ENCODE measurements at places on chromosomes 12 and 14. TPM values are rescaled to one million over a fixed set of nuclear protein-coding genes. Genes with fewer than 3 reads are reported as not detected.

RNASE3 gene
- polyA plus RNA-seq, result not detected

GRCh38 chr12:62922539-62922938 is 12.4 kb downstream of the PPM1H start:
- H3K4me1 ChIP-seq, result peaks cover 3% of the 10 kb centered on the region
- no peak overlapping the region for H3K27ac ChIP-seq
- H3K36me3 ChIP-seq, result no peaks in the 10 kb centered on the region

TAS2R10 gene
- polyA plus RNA-seq, result 0.11 TPM

DNA sequence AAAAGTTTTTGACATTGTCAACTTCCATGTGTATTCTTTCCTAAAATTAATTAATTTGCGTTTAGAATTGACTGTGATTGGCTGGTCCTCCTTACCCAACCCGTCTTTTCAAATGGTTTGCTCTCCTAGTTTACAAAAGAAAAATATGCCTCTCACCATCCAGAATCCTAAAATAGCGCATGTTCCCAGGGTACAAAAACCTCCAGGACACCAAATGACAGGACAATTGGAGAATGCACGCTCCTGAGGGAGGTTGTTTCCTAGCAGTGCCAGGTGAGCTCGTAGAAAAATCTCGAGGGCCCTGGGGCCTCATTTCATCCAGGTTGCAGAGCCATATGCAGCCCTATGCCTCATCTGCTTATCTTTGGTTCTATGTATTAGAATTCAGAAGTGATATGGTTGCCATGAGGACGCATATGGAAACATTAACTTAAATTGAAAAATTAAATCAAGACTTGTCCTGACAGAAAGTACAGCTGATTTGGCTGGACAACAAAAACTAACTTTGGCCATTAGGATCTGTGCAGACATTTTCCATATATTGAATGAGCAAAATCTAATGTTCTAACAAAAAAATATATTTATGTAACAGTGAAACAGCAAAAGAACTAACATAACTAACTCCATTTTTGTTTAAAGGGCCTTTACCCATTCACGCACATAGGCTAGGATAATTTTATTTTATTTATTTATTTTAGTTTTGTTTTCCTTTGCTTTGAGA is 28.2 kb upstream of the EGLN3 start:
- H3K4me1 ChIP-seq, result no peaks in the 10 kb centered on the region
- H3K36me3 ChIP-seq, result no peaks in the 10 kb centered on the region
- DNase-seq, result no peak
- no peak overlapping the region for H3K27ac ChIP-seq
- H3K4me3 ChIP-seq, result no peak overlapping the region

DNA sequence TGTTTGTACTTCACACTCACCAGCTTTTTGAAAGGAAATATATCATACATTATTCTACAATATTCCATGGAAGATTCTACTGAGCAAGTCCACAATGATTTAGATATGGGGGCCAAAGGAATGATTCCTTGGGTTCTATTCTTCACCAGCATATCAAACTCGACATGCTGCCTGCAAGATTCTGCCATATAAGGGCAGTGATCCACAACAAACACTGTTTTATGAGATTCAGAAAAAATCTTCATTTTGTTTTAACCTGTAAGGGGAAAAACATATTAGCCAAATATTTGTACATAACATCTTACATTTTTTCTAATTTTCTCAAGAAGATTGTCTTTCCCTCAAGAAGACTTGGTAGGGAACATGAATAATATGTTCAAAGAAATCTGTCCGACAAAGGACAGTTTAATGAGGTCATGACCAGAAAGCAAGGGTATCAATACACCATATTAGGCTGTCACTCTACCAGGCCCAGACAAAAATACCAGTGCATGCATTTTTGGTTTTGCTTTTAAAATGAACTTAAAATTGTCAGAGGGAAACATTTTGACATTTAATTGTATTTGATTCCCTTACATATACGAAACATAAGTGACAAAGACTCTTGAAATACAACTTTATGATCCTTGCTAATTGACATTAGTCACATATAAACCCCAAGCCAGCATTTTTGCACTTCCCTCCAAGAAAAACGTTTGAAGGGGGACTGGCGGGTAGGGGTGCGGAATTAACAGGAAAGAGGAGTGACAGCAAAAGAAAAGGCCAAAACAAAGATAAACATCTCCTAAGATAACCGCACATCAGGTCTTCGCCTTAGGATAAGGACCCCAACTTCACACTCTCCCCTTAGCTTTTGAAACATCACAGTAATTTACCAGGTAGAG is 980 bp downstream of the INTS13 start:
- peaks cover 2% of the 10 kb centered on the region for H3K36me3 ChIP-seq
- H3K4me3 ChIP-seq, result peak overlapping the region; percentile 91
- DNase-seq, result peak; percentile 34
- peaks cover 43% of the 10 kb centered on the region for H3K4me1 ChIP-seq
- H3K27me3 ChIP-seq, result no peaks in the 10 kb centered on the region

DNA sequence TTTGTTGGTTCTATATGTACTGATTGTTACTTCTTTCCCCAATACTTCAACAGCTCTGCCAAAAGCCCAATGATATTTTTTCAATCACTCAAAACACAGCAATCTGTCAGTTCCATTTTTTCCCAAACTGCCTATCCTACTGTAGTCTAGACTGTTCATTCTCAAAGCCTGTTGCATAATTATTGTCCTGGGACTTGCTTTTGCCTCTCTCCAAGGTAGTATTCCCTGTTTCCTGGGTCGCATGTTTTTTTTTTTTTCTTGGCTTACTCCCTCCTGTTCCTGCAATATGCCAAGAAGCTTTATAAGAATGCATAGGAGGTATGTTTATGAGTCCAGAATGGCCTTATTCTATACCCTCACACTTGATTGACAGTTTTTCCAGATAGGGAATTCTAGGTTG is 19.9 kb upstream of the CCNT1 start:
- H3K27me3 ChIP-seq, result peaks cover 9% of the 10 kb centered on the region
- no peak overlapping the region for H3K27ac ChIP-seq
- no peak for DNase-seq
- H3K4me1 ChIP-seq, result no peaks in the 10 kb centered on the region
- H3K4me3 ChIP-seq, result no peak overlapping the region
- H3K36me3 ChIP-seq, result no peaks in the 10 kb centered on the region

DEPDC4 gene
- polyA plus RNA-seq, result 0.15 TPM

GRCh38 chr12:127287256-127287655 is 979.7 kb upstream of the TMEM132C start:
- H3K4me3 ChIP-seq, result no peak overlapping the region
- H3K4me1 ChIP-seq, result no peaks in the 10 kb centered on the region
- H3K36me3 ChIP-seq, result no peaks in the 10 kb centered on the region

DNA sequence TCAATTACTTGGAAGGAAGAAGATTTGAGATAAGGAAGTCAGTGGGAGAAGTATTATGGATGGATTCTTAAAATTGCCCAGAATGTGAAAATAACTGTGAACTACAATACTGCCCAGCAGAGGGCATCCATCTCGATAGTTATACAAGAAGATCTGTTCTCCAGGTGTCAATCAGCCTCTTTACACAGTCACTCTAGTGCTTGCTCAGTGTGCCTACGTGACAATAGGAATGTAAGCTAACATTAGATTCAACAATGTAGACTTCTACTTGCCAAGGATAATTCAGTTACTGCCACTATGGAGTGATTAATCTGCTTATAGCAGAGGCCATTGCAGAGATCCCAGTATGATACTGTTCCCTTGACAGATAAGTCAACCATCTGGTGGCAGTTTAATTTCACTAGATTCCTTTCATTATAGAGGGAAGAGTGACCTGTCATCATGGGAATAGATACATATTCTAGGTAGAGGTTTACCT is 10.6 kb upstream of the MAP4K5 start:
- H3K36me3 ChIP-seq, result no peaks in the 10 kb centered on the region
- DNase-seq, result peak; percentile 68
- no peak overlapping the region for H3K27ac ChIP-seq
- H3K27me3 ChIP-seq, result peaks cover 11% of the 10 kb centered on the region

RAD9B gene
- polyA plus RNA-seq, result 0.08 TPM

HSPB8 gene
- polyA plus RNA-seq, result 14.7 TPM

LRRIQ1 gene
- polyA plus RNA-seq, result 0.08 TPM

DNA sequence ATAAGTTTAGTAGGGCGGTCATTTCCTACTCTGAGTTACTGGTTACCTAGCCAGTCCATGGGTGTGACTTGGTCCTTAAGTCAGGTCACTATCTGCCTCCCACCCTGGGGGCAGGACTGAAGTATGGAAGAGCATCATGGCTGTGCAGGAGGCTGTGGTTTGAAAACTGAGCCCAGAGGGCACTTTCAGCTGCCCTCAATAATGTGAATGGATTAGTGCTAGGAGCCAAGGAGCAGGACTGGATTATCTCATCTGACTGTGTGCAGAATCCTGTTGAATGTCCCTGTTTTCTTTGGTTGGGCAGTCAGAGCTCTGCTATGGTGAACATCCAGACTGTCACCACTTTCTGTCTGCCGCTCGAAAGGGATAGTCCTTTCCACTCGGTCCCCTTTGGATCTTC is 1.6 kb downstream of the ATXN7L3B start:
- peaks cover 21% of the 10 kb centered on the region for H3K4me1 ChIP-seq
- DNase-seq, result no peak
- no peaks in the 10 kb centered on the region for H3K27me3 ChIP-seq
- H3K36me3 ChIP-seq, result no peaks in the 10 kb centered on the region
- no peak overlapping the region for H3K27ac ChIP-seq

GPRC5A gene
- 82.9 TPM for polyA plus RNA-seq

CLEC4A gene
- polyA plus RNA-seq, result 0.52 TPM

- peaks cover 19% of the 10 kb centered on the region for H3K4me1 ChIP-seq
- DNase-seq, result no peak
- no peak overlapping the region for H3K4me3 ChIP-seq
- H3K27ac ChIP-seq, result no peak overlapping the region
- H3K27me3 ChIP-seq, result no peaks in the 10 kb centered on the region
- H3K36me3 ChIP-seq, result no peaks in the 10 kb centered on the region
Observed at GRCh38 chr12:11702959-11703358, 53.5 kb downstream of the ETV6 start.

OAS1 gene
- 5.8 TPM for polyA plus RNA-seq

DNA sequence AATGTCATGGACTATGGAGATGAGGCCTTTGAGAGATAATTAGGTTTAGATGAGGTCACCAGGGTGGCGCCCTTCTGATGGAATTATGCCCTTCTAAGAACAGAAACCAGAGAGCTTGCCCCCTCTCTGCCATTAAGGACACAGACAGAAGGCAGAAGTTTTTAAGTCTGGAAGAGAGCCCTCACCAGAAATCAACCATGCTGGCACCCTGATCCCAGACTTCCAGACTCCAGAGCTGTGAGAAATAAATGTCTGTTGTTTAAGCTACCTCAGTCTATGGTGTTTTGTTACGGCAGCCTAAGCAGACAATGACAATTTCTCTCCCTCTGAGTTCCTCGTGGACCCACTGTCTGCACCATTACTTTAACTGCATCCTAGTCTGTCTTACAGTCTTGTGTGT is 382.0 kb downstream of the GXYLT1 start:
- no peaks in the 10 kb centered on the region for H3K36me3 ChIP-seq
- no peaks in the 10 kb centered on the region for H3K4me1 ChIP-seq
- DNase-seq, result no peak
- peaks cover 2% of the 10 kb centered on the region for H3K27me3 ChIP-seq
- no peak overlapping the region for H3K4me3 ChIP-seq
- H3K27ac ChIP-seq, result no peak overlapping the region

IAPP gene
- polyA plus RNA-seq, result not detected

DNA sequence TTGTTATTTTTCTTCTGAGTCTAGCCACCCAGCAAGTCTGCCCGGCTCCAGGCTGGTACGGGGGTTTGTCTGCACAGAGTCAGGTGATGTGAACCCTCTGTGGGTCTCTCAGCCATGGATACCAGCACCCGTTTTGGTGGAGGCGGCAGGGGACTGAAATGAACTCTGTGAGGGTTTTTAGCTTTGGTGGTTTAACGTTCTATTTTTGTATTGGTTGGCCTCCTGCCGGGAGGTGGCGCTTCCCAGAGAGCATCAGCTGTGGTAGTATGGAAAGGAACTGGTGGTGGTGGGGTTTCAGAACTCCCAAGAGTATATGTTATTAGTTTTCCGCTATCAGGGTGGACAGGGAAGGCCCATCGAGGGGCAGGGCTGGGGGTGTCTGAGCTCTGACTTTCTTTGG is 5.3 kb upstream of the SERPINA4 start:
- H3K27ac ChIP-seq, result no peak overlapping the region
- H3K4me3 ChIP-seq, result no peak overlapping the region
- no peaks in the 10 kb centered on the region for H3K27me3 ChIP-seq

DNA sequence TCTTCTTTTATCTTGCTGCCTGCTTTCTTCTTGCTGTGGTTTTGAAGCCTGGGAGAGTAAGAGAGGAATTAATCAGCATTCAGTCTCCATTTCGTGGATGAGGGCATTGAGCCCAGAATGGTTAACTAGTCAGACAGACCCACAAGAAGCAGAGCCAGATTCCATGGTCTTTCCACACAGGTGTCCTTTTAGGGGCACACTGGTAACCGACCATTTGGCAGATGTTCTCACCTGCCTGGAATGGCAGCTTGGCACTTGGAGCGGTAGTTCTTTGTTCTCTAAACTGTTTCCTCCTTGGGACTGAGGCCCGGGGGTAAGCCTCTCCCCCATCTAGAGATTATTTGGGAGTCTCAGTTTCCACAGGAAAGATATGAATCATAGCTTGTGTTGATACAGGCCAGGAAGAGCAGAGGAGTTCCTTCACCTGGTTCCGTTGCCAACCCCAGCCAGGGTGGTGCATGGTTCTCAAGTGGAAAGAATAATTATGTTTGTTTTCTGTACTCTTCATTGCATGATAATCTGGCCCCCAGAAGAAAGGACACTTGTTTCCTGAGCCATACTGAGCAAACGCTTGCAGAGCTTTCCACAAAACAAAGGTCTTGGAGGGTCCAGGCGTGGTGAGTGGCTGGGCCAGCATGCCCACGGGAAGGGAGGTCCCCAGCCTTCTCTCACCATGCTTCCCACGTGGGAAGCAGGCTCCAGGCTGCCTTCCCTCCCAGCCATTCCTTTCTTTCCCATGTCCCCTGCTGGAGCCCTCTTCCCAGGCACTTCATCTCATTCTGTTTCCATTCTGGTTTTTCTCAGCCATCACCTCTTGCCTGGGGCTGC is 2.0 kb upstream of the KRT75 start:
- H3K4me1 ChIP-seq, result no peaks in the 10 kb centered on the region
- no peaks in the 10 kb centered on the region for H3K27me3 ChIP-seq
- no peaks in the 10 kb centered on the region for H3K36me3 ChIP-seq
- no peak for DNase-seq

MSI1 gene
- not detected for polyA plus RNA-seq

DNA sequence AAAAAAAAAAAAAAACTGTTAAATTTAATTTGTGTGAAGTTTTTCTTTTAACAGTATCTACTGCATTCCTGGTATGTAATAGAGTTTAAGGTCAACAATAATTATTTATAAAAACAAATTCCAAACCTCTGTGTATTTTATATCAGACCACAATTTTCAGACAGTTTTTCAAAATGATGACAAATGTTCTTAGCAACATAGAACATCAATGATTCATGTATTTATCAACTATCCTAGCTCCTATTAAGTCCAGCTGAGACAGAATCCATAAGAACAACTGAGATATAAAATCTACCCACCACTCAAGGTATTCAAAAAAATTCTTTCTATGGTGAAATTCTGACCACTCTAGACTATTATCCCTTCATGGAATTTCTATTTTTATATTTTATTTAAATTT is 144.5 kb downstream of the EPS8 start:
- H3K4me3 ChIP-seq, result no peak overlapping the region
- H3K4me1 ChIP-seq, result no peaks in the 10 kb centered on the region
- DNase-seq, result no peak
- no peaks in the 10 kb centered on the region for H3K36me3 ChIP-seq
- no peaks in the 10 kb centered on the region for H3K27me3 ChIP-seq
- H3K27ac ChIP-seq, result no peak overlapping the region

Measured in endothelial cell of umbilical vein (primary cell).